Posterior cingulate gyrus (tissue), 11 donors: ENCODE measurements at places on chromosomes 2 and 18.

- DNase-seq, result peak; percentile 77
Observed at GRCh38 chr2:219352448-219353023, 20.0 kb upstream of the RESP18 start.

DNA sequence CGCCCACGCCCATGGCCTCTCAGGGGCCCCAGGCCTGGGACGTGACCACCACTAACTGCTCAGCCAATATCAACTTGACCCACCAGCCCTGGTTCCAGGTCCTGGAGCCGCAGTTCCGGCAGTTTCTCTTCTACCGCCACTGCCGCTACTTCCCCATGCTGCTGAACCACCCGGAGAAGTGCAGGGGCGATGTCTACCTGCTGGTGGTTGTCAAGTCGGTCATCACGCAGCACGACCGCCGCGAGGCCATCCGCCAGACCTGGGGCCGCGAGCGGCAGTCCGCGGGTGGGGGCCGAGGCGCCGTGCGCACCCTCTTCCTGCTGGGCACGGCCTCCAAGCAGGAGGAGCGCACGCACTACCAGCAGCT, 2.4 kb downstream of the B3GNT7 start:
- peak; percentile 86 for DNase-seq

DNA sequence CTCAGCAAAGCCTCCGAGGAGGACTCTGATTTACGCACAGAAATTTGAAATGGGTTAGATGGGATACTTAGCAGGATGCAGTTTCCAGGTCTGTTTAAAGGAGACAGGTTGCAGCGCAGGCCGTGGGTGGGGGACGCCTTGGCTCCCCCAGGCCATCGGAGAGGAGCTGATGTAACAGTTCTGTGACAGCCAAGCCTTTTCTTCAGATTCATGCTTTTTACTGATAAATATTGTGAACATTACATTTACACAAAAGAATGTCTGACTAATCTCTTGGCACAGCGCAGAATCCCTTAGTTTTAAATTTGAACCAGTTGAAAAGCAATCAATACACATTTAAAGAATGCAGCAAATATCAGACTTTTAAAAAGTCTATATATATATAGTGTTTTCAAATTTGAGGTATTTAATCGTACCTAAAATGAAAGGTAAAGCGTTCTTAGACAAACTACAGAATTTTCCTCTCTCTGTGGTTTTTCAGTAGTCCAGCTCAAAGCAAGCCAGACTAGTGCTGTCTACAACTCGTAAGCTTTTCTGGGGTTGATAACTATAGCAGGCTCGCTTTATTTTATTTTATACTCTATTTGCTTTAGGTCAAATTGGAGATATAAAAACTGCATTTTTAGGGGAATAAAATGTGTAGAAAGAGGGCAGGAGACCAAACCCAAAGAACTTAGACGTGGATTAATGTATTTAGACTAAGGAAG, 221.9 kb downstream of the PIEZO2 start:
- no peak for DNase-seq

- DNase-seq, result no peak
Observed at GRCh38 chr2:215906458-215906857, 106.9 kb downstream of the MREG start.

GRCh38 chr2:217887841-217888701, 114.7 kb downstream of the TNS1 start:
- no peak for DNase-seq

- DNase-seq, result no peak
Observed at GRCh38 chr2:47083886-47084687, 71.0 kb downstream of the STPG4 start.

GRCh38 chr2:43518181-43518580, 77.7 kb downstream of the THADA start:
- no peak for DNase-seq

DNA sequence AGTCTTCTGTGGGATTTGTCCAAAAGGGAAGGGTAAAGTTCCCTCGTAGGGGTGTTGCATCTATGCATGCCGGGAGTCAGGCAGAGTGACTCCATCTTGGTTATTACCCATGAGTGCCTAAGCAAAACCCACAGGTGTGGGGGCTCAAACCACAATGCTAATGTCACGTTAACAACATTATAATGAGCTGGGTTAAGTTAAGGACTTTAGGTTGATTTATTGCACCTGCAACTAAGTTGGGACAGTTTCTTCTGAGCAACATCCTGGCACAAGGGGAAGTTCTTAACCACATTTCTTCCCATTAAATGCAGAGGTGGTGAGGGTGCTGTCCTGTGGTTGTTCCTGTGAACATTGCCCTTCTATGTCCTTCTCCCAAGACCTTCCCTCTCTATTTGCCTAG, 1596.8 kb upstream of the SLC39A10 start:
- no peak for DNase-seq

GRCh38 chr2:191020742-191021381, 6.9 kb upstream of the STAT1 start:
- peak; percentile 26 for DNase-seq

DNA sequence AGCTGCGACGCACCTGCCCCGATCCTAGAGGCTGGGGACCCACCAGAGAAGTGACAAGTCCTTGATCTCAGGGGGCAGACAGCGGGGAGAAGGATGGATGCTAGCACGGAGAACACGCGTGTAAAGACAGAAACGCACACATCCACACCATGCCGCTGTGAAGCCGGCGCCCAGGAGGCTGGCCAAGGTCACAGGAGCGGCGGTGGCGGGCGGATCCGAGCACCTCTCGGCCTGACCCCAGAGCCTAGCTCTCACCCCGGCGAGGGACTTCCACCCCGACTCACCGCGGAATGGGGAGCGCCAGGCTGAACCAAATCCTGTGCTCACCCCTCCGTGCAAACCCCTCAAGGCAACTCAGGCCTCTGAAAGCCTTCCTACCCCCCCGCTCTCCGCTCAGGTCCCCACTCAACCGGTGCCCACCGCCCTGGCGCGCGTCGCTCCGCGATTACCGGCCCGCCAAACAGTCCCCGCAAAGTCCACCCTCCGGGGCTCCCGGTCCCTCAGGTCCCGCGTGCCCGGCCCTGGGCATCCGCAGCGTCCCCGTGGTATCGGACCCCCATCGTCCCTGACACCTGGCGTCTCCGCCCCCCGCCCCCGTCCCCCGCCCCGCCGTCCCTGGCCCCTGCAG, 460 bp upstream of the LRRFIP1 start:
- no peak for DNase-seq

DNA sequence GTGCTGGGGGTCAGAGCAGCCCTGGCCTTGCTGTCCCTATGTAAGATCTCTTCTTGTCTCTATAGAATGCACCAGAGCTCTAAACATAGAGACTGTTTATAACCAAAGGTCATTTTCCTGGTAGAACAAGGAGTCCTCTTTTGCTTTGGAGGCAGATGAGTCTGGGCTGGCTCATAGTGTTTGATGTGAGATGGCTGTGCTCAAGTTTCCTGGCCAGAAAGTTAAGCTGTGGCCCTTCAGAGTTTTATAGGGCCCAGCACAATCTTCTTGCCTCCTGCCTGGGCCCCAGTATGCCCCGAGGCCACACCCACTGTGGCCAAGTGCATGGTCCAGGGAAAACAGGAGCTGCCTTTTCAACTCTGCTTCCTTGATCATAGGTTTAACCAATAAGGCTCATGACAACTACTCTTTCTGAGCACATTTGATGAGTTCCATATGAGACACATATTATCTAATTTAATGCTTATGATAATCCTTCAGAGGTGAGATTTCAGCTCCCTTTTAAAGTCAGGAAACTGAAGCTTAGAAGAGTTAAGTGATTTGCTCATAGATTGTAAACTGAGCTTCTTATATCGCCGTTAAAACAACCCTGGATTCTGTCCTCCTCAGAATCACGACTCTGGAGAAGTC, 66.3 kb downstream of the MYCN start:
- no peak for DNase-seq

GRCh38 chr2:46669016-46669415, 189.7 kb downstream of the TMEM247 start:
- DNase-seq, result no peak

GRCh38 chr2:224284134-224284946, 117.6 kb downstream of the FAM124B start:
- no peak for DNase-seq

- DNase-seq, result no peak
Observed at GRCh38 chr2:124476291-124476690, 451.2 kb downstream of the CNTNAP5 start.

DNA sequence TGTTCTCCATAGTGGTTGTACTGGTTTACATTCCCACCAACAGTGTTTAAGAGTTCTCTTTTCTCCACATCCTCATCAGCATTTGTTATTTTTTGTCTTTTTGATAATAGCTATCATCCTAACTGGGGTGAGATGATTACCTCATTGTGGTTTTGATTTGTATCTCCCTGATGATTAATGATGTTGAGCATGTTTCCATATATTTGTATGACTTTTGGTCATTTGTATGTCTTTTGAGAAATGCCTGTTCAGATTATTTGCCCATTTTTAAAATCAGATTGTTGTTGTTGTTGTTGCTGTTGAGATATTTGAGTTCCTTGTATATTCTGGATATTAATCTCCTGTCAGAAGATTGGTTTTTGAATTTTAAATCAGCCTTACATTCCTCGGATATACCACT, 147.5 kb downstream of the NCOA1 start:
- no peak for DNase-seq

GRCh38 chr2:59930430-59930829, 623.0 kb downstream of the BCL11A start:
- no peak for DNase-seq

DNA sequence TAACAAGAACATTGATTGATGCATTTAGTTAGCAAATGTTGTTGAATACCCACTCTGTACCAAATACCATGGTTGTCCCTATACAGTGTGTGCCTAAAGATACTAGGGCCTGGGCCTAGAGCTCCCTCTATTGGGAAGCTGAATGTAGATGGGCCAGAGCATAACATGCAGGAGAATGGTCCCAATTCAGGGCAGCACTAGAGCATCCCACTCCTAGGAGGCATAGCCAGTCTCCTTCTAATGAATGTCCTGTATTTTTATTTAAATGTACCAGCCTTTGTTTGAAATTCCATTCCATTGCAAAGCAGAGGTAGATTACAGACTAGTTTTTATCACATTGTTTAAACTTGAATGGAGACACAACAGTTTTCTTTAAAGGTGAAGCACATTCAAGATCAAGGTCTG, 90.6 kb downstream of the FEZ2 start:
- peak; percentile 19 for DNase-seq

GRCh38 chr2:108855194-108855593, 68.6 kb downstream of the CCDC138 start:
- DNase-seq, result no peak

GRCh38 chr2:147320146-147320545, 524.7 kb upstream of the ACVR2A start:
- DNase-seq, result no peak

GRCh38 chr2:163681745-163682144, 54.1 kb downstream of the FIGN start:
- no peak for DNase-seq

GRCh38 chr2:66547887-66548286, 113.0 kb downstream of the MEIS1 start:
- no peak for DNase-seq
